RPMI7951 (cell line): ENCODE measurements at places on chromosomes 1 and 21. TPM values are rescaled to one million over a fixed set of nuclear protein-coding genes. Genes with fewer than 3 reads are reported as not detected.

CHIA gene
- not detected in 2 replicates for total RNA-seq

PCAT6 gene
- 0.72 TPM in 1 of 2 replicates, not detected in the other for total RNA-seq

NTMT2 gene
- total RNA-seq = not detected in 2 replicates

SPRR2F gene
- not detected in 2 replicates for total RNA-seq

ATP6V1G3 gene
- total RNA-seq = not detected in 2 replicates

PTGFRN gene
- total RNA-seq = 76.1 and 101 TPM in 2 replicates

TMPRSS15 gene
- 2.0 and 3.6 TPM in 2 replicates for total RNA-seq

TCHHL1 gene
- total RNA-seq = not detected in 2 replicates

TOMM40L gene
- 8.4 and 10.0 TPM in 2 replicates for total RNA-seq

MMEL1 gene
- total RNA-seq = 2.8 TPM in 1 of 2 replicates, not detected in the other

ANXA9 gene
- total RNA-seq = 0.20 TPM in 1 of 2 replicates, not detected in the other

DNA sequence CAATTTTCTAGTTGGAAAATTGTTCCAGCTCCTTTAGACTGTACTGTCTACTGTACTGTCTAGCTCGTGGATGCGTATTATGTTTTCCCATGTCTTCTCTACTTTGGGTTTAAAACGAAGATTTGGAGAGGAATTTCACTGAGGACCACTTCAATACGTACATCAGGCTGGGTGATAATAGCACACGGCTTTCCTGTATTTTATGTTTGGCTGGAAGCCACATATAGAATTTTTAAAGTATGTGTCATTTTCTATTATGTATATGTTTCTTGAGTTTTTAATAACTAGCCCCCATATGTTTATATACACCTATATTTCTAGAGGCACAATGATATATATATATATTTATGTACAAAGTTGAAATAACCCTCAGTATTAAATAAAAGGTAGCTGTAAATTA is 226.4 kb downstream of the GREM2 start:
- no peak for DNase-seq

DNA sequence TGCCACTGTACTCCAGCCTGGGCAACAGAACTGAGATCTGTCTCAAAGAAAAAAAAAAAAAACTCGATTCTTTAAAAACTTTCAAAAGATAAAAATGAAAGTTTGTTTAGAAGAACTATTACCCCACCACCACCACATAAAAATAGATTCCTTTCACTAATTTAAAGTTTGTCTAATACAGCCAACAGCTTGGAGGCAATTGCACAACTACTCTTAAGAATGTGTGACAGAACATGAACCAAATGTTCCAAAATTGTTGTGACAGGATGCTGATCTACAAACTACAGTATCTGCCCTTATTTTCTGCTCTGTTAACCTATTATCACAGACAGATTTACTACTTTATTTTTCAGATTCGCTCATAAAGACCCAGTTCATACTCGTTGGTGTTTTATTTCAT is 5.5 kb upstream of the TGFBR3 start:
- DNase-seq = peak; percentile 46

- no peak for DNase-seq
Measured at GRCh38 chr1:46288485-46289133, 14.8 kb downstream of the LRRC41 start.

DNA sequence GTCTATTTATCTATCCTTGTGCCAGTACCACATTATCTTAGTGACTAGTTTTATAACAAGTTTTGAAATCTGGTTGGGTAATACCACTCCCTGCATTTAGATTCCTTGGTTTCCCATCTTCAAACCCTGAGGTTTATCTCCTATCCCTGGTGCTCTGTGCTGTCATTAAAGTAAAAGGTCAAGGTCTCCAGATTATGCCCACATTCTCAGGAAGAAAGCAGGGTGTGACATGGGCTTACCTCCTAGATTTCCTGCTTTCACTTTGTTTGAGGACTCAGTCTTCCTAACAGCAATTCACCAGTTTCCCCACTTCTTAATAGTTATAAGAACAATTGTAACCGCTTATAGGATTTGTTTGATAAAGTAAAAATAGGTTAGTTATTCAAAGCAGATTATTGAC is 86.0 kb downstream of the CACHD1 start:
- no peak for DNase-seq

DNA sequence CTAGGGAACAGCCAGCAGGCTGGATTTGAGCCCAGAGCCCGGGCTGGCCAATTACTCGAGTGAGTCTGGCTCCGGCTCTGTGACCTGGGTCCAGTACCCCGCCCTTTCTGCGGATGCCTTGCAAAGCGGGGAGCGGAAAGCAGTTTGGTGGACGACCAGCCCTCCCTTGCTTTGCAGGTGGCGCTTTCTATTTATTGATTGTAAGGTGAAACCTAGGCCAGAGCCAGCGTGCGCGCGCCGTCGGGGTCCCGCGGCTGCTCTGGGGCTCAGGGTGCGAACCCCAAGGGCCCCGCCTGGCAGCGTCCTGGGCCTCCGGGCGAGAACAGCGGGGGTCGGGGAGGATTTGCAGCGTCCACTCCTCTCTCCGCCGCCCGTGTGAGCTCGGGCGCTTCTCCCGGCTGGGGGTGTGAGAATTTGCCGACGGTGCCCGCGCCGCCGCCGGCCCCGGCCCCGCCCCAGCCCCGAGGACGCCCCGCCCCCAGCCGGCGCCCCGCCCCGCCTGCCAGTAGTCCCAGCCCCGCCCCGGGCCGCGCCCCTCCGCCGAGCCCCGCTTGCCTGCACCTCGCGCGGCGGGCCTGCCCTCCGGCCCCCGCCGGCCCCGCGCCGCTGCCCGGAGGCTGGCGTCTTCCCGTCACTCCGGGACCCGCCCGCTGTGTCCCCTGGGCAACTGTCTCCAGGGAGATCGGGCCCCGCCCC is 37.6 kb downstream of the PIK3CD start:
- peak; percentile 77 for DNase-seq

- no peak for DNase-seq
Measured at GRCh38 chr1:159430985-159431384, 1.0 kb upstream of the OR10J4 start.

GRCh38 chr1:5660141-5660935 is 331.9 kb downstream of the NPHP4 start:
- DNase-seq = no peak

GRCh38 chr21:43972850-43973633 is 39.1 kb upstream of the TRAPPC10 start:
- DNase-seq = peak; percentile 11

GRCh38 chr1:44259090-44259489 is 45.8 kb downstream of the DMAP1 start:
- no peak for DNase-seq

- DNase-seq = no peak
Measured at GRCh38 chr1:101431956-101432510, 195.2 kb downstream of the S1PR1 start.

DNA sequence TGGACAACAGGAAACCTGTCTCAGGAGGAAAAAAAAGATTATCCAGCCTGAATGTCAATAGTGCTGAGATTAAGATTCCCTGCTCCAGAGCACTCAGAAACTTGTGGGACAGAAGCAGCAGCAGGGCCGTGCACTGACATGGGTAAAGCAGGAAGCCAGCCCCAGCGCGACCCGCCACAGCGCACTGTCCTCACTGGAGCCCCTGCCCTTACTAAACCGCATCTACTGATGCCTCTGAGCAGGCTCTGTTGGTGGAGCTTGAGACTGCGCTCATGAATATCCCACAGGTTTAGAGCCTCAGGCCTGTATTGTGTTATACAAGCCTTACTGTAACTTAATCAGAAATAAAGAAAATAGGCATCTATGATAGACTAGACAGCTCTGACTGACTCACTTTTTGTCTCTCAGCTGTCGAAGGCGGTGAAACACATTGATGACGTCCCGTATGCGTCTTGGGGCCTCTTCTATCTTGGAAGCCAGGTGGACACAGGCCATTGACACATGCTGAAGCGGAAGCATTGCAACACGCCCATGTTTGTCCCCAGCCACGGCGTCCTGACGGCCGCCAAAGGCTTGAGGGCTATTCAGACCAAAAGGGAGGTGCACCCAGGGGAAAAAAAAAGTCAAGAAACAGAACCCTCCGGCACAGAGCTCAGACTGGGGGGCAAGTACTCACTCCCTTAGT is 1.2 kb downstream of the CCNL2 start:
- peak; percentile 54 for DNase-seq

DNA sequence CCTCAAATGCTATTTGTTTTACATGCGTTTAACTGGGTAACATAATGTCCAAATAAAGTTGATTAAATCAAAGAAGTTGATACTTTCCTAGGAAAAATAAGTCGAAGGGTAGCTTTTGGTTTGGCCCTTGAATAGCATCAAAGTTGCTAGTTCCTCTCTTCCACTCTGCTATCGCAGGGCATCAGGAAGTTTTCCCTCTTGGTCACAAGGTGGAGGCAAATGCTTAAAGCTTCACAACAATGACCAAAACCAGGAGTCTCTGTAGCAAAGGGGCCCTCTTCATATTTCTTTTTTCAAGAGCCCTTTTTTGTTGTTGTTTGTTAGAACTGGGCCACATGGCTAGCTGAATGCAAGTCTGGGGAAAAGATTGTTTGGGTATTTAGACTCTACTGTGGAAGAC is 668.4 kb downstream of the KCNT2 start:
- DNase-seq = no peak

GRCh38 chr1:70034403-70034802 is 171.0 kb downstream of the LRRC40 start:
- peak; percentile 37 for DNase-seq

DNA sequence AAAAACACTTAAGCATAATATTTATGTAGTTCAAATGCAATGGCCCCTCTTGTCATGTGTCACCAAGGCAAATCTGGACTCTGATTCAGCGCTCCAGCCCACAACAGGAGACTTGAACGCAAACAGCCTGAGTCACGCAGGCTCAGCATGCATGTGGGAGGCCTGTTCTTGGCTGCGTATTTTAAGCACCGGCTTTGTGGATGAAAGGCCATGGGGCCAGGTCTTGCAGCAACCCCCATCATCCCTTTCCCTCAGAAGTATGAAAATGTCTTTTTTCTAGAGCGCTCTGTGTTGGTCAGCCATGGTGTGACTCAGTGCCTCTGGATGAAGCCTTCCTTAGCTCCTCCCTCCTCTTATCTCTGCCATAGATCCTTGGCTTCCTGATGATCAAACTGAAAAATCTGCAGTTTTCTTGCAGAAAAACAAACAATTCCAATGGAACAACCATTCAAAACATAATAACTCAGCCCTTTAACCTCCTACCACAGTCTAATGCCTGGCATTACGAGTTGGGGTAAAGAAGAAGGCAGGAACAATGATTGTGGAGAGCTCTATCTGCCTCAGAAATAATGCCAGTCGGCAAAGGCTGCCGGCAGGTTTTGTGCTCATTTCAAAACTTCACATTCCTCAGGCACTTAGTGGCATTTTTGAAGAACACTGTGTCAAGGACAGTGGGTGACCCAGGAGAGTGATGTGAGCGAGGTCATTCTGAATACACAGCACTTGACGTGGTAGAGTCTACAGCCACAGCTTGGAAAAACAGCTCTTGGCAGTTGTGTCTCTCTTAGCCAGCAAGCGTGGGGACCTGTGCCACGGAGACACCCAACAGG is 167.5 kb downstream of the CLIC6 start:
- DNase-seq = peak; percentile 99

- no peak for DNase-seq
Measured at GRCh38 chr1:185495898-185496297, 178.9 kb upstream of the IVNS1ABP start.

- no peak for DNase-seq
Measured at GRCh38 chr1:167693425-167694045, 28.2 kb upstream of the MPZL1 start.

DNA sequence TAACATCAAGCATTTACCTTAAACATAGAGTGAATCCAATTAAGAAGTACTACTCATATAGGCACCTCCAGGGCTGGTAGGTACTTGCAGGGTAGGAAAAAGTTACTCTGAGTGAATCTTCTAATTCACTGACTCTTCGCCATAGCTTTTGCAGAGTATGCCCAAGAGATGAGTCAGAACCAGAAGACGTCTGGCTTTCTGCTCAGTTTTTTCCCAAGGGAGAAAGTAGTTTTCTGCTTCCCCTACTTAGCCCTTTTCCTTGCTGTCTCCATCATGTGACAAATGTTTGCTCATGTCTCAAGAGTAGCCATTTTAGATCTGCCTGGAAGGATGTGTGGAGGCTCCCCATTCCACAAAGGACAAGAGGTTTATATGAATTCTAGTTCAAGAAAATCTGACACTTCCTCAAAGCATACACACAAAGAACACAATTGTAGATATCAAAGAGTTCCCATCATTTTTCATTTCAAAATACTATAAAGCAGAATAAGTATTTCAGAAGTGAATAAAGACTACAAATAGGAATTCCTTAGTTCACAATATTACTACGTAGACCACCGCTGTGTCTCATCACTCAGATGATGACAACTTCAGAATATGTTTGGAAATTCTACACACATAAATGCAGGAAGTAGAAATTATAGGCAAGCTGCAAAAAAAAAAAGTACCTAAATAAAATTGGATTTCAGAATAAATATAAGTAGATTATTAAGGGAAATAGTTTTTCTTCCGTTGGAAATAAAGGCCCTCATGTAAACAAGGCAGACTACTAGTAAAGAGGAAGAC is 98.5 kb downstream of the ASH1L start:
- DNase-seq = peak; percentile 79

GRCh38 chr1:33743221-33743998 is 120.5 kb upstream of the HMGB4 start:
- no peak for DNase-seq

GRCh38 chr1:23430803-23431202 is 6.3 kb upstream of the TCEA3 start:
- no peak for DNase-seq

- DNase-seq = no peak
Measured at GRCh38 chr1:206696812-206697585, 12.3 kb downstream of the MAPKAPK2 start.
